G401 (cell line): ENCODE measurements at places on chromosomes 1 and 21. TPM values are rescaled to one million over a fixed set of nuclear protein-coding genes. Genes with fewer than 3 reads are reported as not detected.

The GCSAML gene
- not detected in 2 replicates for total RNA-seq

The FAM151A gene
- total RNA-seq = 0.75 and 1.3 TPM in 2 replicates

The RAB29 gene
- 6.8 and 8.9 TPM in 2 replicates for total RNA-seq

The SLC1A7 gene
- 0.27 TPM in 1 of 2 replicates, not detected in the other for total RNA-seq

The RALGPS2 gene
- total RNA-seq = 11.9 and 16.0 TPM in 2 replicates

The CYP4A22 gene
- total RNA-seq = not detected in 2 replicates

The SYDE2 gene
- total RNA-seq = 9.2 and 12.0 TPM in 2 replicates

The RUNX1 gene
- total RNA-seq = 0.49 TPM in 1 of 2 replicates, not detected in the other

The MPL gene
- not detected in 2 replicates for total RNA-seq

- peak; percentile 20 for DNase-seq
Observed at GRCh38 chr1:68149907-68150306, 82.4 kb downstream of the WLS start.

DNA sequence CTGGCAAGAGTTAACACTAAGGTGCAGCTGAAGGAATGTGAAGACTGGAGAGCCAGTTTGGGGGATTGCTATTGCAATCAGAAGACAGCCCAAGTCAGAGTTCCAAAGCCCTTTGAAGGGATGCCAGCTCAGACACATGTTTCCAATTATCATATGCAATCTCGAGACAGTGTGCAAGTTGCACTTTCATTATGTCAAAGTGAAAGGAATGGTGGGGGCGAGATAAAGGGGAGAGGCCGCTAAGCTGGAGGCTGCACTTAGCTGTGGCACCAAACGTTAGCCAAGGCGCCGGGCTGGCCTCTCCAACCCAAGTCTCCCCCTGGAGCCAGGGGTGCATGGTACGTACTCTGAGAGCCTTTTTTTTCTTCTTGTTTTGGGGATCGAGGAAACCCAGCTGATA lies 58.0 kb downstream of the NGF start:
- DNase-seq = no peak

GRCh38 chr1:56135069-56135863 lies 444.1 kb downstream of the PLPP3 start:
- no peak for DNase-seq

GRCh38 chr1:62381831-62382657 lies 54.8 kb upstream of the USP1 start:
- DNase-seq = no peak

DNA sequence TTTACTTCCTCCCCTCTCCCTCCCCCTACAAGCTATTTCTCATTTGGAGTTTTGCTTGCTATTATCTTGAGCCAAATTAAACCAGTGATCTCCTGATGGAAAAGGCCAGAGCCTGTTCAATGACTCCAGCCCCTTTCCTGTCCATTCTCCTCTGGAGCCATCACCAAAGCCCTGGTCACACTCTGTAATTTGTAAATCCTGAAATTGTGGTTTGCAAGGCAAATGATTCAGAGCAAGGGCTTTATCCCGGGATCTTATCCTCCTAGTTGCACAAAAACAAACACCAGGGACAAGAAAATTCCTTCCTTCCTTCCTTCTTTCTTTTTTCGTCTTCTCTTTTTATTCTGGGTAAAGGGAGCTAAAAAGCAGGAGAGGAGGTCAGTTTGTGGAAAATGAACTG lies 366.1 kb upstream of the ST6GALNAC5 start:
- no peak for DNase-seq

- DNase-seq = no peak
Observed at GRCh38 chr1:108036796-108037562, 72.0 kb upstream of the VAV3 start.

DNA sequence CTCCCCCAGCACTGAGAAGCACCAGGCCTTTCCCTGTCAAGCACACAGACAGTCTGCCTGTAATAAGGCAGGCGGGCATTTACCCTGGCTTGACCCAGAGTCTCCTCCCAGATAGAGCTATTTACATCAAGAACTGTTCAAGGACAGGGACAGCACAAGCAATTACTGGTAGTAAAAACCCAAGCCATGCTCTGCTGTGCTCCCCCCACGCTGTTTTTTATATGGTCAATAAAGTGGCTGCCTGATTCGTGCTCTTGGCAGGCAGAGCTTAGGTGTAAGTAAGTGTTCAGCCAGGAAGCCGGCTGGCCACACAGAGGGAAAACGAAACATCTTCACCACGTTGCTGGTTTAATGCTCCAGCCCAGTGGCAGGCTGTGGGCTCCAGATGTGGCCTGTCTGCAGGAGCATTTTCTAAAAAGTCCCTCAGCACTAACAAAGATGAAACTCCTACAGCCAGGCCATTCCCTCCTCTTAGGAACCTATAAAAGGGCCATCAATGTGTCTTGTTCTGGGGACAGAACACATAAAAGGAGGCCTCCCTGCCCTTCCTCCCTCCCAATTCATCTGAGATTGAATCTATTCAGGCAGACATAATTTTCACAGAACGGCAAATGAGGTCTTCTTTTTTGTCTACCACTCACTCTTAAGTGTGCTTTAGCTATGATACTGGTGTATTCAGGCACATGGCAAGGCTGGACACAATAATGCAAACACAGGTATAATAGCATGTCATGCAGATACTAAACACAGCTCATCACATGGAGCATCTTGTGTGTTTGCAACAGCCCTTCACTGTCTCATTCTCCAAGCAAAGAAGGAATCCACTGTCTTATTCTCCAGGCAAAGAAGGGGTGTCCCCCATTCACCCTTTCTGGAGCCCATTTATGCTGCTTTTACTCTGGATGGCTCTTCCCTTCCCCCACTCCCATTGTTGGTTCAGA lies 378.9 kb downstream of the HHAT start:
- DNase-seq = no peak

DNA sequence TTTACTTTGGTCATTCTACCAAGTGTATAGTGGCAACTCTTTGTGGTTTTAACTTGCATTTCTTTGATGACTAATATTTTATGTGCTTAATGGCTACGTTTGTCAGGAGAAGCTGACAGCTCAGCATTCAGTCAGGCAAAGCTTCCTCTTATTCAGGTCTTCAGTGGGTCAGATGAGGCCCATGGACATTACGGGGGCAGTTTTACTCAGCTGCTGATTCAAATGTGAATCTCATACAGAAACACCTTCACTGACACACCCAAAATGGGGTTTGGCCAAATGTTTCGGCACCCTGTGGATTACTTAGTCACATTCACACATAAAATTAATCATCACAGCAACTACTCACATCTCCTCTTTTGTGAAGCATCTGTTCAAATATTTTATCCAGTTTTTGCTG lies 104.9 kb upstream of the PLD5 start:
- peak; percentile 24 for DNase-seq

DNA sequence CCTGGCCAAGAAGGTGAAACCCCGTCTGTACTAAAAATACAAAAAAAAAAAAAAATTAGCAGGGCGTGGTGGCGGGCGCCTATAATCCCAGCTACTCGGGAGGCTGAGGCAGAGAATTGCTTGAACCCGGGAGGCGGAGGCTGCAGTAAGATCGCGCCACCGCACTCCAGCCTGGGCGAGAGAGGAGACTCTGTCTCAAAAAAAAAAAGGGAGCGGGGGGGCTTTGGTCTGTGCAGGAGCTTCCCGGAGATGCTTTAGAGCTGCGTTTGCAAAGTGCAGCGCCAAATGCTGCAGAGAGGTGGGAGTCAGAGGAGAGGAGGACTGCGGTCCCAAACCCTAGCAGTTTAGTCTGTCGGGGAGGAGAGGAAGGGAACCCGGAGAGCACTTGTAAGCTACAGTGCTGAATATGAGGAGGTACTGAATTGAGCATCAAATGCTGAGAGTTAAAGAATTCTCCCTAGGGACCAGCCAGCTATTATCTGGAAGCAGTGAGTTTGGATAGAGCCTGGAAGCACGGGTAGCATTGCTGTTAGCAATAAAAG lies 569 bp downstream of the FALEC start:
- peak; percentile 63 for DNase-seq

DNA sequence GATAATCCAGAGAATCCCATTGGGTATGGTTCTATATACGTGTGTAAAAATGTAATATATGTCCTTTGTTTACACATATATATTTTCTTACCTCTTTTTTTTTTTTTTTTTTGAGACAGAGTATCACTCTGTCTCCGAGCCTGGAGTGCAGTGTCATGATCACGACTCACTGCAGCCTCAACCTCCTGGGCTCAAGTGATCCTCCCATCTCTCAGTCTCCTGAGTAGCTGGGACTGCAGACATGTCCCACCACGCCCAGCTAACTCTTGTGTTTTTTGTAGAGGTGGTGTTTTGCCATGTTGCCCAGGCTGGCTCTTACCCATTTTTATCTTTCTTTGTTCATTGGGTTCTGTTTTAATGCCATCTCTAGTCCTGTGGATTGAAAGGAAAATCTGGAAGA lies 59.5 kb downstream of the ZBTB17 start:
- DNase-seq = no peak

DNA sequence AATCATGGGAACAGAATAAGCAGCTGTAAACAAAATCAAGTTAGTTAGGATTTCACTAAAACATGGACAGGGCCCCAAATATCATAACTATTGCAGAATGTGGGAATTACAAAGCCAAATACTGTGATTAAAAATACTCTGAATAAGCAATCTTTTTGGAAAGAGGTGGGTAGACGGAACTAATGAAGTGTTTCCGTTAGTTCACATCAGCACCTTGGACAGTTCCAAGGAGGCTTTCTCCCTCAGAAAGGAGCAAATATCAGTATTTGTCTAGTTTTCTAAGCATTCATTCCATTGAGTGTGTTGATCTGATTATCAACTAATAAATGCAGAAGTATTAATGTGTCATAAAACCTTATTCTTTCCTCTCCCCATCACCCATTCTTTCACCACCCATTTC lies 97.4 kb downstream of the FAM78B start:
- no peak for DNase-seq

DNA sequence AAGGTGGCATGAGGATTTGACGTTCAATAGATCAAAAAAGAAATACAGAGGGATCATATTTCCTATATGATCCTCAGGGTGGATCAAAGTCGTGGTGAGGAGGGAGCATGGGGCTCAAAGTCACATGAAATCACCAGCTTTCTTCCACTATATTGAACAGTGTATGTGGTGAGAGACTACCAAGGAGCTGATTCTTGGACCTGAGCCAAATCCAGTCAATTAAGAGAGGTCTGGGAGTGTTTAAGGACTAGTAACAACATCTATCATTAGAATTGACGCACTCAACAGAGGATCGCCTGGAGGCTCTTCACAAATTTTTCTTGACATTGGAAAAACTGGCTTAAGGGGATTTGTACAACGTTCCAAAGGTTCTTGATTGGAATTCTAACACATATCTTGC lies 267.7 kb upstream of the PROX1 start:
- DNase-seq = no peak

GRCh38 chr1:81409780-81410274 lies 390.9 kb upstream of the ADGRL2 start:
- no peak for DNase-seq

DNA sequence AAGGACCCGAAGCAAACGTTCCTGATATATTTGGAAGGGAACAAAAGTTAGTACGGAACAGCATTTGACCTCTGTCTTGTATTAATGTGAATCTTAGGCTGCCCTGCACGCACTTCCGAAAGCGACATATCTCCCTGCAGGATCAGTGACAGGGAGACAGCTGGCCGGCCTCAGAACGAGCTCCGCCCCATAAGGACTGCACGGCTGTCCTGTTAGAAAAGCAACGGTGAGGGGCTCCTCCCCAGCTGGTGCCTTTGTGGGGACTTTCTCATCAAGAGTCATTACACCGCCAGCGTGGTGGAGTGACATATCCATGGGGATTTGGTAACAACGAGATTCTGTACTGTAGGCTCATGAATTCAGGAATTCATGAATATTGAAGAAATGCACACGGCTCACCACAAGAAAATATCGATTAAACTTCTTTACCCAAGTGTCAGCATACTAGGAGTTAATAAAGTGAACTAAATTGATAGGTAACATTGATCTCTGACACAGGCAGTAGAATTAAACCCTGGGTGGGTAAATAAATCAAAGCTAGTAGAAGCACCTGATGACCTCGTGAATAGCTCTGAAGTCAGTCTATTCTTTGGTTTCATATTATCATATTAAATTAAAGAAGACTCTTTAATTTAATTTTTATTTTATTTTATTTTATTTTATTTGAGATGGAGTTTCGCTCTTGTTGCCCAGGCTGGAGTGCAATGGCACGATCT lies 8.1 kb upstream of the GREM2 start:
- DNase-seq = no peak

DNA sequence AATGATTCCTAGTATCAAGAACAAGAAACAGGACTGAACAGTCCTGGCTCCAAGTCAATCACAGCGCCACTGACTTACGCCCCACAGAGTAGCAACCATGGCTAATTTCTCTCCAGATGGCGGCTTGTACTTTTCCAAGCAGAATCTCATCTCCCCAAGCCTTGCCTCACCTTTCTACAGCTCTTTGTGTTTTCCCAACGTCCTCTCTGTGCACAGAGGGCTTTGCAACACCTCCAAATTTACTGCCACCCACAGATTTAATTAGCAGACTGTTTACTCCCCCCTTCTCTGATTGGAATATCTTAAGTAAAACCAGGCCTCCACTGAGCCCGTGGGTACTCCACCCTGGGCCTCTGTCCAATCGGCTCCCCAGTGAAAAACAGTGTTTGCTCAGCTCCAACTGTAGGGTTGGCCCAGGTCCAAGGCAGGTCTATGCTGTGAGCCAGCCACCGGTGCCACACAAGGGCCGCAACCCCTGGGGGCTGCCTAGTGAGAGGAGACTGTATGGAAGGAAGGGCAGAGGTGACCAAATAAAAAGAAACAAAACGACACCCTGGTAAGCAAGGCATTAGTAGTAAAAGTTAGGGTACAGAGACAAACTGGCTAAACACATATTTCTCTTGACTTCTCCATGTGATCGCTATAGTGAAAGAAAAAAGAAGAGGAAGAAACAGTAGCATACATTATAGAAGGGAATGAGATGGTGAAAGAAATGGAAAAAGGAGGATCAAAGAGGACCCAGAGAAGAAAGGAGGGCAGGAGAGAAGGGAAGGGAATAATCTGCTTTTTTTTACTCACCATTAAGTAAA lies 128.4 kb upstream of the SOD1 start:
- peak; percentile 100 for DNase-seq

DNA sequence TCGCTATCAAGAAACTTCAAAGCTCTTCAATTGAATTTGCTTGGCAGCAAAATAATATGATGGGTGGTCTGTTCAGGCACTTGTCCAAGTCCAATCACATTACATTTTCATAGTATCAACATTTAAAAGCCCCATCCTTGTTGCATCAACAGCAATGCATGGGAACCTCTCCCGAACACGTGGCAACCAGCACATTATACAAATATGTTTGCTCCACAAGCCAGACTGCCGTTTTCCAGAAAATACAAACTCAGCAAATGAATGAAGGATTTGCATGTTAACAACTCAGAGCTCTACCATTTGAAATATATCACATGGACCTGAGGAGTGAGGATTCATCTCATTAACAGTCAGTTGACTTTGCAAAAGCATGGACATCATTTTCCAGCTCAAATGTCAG lies 20.0 kb upstream of the LYPLAL1 start:
- no peak for DNase-seq
